ENCODE measurements at places on chromosomes 7 and 10. TPM values are rescaled to one million over a fixed set of nuclear protein-coding genes. Genes with fewer than 3 reads are reported as not detected.
A peak's percentile ranks its signal among the peaks of the same experiment; 100 is the strongest.

DNA sequence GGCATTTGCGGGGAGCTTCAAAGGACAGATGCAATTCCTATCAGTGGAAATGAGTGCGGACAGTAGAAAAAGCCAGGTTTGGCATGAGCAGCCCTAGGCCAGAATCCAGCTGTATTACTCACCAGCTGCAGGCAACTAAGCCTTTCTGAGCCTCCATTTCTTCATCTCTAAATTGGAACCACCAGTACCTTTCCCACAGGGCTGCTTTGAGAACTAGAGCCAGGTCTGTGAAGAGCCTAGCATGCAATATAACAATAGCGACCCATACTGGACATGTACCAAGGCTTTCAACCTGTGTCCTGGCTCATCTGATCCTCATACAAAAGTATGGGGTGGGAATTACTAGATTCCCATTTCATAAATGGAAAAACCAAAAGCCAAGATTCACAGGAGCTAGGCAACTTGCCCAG, 101.0 kb downstream of the GSAP start:
- peak; percentile 34 for DNase-seq

DNA sequence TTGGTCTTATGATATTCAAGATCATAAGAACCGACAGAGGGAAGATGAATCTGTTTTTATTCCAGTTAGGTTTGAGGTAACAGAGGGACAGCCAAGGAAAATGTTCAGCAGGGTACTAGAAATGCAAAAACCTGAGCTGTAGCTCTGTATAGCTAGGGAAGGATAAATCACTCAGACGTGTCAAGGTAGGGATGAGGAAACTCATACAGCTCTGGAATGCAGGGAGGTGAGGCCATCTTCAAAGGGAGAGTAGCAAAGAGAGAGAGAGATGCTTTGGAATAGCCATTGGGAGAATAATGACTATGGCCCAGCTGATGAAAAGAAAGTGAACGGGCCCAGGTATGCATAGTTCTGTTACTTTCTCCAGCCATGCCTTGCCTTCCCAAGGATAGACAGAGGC, 77.8 kb downstream of the PAX2 start:
- DNase-seq, result no peak

DNA sequence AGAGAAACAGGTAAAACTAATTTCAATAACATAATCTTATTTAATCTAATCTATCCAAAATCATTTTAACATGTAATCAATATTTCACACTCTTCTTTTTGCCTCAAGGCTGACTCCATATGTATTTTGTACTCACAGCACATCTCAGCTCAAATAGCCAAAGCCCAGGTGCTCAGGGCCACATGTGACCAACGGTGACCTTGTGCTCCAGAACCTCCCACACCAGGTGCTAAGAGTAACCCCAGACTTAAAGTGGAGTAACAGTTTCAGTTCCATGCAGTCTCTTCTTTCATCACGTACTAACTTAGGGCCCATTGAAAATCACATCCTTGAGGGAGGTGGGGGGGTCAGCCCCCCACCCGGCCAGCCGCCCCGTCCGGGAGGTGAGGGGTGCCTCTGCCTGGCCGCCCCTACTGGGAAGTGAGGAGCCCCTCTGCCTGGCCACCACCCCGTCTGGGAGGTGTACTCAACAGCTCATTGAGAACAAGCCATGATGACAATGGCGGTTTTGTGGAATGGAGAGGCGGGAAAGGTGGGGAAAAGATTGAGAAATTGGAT, 47.3 kb downstream of the NCAPG2 start:
- no peak for DNase-seq

DNA sequence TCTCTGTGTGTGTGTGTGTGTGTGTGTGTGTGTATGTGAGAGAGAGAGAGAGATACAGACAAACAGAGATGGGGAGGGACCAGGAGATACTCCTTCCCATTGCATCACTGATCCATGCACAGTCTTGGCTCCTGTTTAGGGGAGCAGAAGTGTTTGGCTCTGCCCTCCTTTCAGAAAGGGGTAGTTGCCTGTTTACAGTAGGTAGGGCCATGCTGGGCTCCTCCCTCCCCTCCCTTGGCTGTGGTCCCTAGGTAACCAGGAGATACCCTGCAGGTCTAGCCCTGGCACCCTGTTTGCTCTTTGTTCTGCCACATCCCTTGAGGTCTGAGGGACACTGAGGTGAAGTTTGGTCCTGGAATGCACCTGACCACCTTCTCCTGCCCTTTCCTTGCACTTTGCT, 95.3 kb downstream of the RAMP3 start:
- no peak for DNase-seq

CYP2C9 gene
- 0.26 TPM for polyA plus RNA-seq

AGR2 gene
- polyA plus RNA-seq, result 0.20 TPM

TAS2R4 gene
- polyA plus RNA-seq, result 0.04 TPM

GRCh38 chr7:157628456-157628855, 291.7 kb downstream of the DNAJB6 start:
- DNase-seq, result peak; percentile 23

GRCh38 chr7:139992353-139993044, 70.3 kb downstream of the PARP12 start:
- DNase-seq, result no peak

OR2A1 gene
- polyA plus RNA-seq, result 0.03 TPM

OR2A42 gene
- 0.03 TPM for polyA plus RNA-seq

DNA sequence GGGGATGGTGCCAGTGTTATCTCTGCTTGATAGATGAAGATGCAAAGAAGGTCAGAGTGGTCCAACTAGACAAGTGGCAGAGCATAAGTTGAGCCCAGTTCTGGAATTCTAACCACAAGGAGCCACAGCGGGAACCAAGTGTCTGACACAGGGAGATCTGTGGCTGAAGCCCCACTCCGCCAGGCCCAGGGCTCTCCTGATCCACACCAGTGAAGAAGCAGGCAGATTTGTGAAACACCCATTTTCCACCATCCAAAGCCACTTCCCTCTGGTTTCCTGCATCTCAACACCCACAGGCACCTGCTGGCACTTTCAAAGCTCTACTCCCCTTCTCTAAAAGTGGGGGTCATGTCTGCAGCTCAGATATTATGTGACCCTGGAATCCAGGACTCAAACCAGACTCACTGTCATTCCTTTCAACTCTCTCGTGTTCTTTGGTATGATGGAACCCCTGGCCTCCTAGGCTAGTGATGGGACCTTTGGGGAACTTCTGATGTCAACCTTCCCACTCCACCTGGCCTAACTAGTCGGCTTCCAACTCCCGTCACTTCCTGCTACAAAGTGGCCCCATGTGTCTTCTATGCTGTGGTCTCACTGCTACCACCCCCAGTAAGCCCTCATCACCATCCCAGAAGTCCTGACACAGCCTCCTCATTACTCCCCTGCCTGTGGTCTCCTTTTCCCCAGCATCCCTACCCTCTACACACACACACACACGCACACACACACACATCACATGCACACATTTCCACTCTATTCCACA, 177.6 kb downstream of the GRID1 start:
- no peak for DNase-seq

DNA sequence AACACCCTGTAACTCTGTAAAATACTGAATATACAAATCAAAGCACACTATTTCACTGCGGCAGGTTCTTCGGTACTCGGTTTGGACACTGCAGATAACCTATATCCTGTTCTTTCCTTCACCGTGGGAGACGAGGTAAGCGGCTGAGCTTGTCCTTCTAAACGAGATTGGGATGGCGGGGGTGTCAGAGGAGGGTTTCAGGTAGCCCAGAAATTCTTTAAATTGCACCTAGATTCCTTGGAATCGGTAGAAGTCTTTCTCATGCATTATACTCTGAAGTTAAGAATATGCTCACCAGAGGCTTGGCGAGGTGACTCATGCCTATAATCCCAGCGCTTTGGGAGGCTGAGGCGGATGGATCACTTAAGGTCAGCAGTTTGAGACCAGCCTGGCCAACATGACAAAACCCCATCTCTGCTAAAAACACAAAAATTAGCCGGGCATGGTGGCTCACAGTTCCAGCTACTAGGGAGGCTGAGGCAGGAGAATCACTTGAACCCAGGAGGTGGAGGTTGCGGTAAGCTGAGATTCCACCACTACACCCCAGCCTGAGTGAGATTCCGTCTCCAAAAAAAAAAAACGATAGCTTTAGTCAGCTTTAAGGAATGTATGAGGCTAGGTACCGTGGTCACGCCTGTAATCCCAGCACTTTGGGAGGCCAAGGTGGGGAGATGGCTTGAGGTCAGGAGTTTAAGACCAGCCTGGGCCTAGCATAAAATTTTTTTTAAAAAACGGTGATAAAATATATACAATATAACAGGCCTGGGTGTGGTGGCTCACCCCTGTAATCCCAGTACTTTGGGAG, 10.1 kb upstream of the LAT2 start:
- no peak for DNase-seq

DNA sequence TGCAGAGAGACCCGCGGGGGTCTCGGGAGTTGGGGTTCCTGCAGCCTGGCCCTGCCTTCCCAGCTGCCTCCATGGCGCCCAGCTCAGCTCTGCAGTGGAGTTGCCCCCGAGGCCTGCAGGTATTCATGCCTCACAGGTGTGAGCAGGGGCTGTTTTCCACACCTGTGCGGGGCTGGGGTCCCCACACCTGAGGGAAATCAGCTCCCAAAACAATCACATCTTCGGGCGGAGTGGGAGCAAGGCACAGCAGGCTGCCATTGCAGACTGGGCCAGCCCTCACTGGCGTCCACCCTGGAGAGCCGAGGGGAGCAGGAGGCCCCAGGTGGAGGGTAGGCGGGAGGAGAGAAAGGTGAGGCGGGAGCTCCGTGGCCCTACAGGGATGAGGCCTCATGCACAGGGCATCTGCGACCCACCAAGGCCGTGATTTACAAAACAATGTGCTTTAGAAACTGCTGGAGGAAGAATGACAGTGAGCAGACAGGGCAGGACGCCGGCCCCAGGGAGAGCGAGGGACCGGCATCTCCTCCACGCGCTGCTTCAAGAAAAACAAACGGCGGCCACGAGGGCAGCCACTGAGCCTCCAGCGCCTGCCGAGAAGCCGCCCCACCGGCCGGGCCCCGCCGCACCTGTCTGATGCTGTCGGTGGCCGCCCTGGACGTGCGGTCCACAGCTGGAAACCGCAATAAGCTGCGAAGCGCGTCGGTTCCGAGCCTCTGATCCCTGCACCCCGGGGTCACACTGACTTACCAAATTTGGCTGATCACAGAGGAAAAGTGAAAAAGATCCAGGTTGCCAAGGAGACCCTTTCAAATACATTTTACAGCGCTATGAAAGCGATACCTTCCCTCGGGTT, 53.0 kb upstream of the PDGFA start:
- DNase-seq, result no peak

NOM1 gene
- 8.2 TPM for polyA plus RNA-seq

DNA sequence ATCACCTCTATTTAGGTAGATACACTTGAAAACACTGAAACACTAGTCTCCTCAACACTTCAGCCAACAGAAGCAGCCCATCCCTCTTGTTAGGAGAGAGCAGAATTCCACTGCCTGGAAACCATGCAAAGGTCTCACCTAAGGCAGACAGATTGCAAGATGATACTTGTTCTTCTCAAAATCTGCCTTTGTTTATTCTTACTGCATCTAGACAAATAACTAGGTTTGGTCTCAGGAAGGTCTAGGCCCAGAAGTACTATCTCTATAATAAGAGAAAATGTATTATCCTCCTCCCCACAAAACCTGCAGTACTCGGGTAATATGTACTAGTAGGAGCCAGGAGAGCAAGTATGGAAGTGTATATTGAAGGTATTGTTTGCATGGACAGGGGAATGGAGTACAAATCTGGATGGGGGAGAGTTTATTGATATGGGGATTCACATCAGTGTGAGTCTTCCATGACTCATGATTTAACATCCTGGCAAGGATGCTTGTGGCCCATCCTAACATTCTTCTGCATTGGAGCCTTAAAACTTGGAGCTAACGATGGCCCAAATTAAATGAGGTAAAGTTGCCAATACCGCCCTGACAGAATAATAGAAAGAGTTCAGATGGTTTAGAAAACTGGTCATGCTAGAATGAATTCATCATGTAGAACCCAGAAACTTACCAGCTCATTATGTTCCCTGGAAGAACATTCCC, 109.2 kb downstream of the EPC1 start:
- DNase-seq, result no peak

- no peak for DNase-seq
Observed at GRCh38 chr10:61692447-61693010, 29.8 kb downstream of the CABCOCO1 start.

GRCh38 chr10:126425489-126426065, 37.3 kb upstream of the ADAM12 start:
- DNase-seq, result no peak

ACTL6B gene
- not detected for polyA plus RNA-seq
